ENCODE measurements at places on chromosomes 6 and 20.
A peak's percentile ranks its signal among the peaks of the same experiment; 100 is the strongest.

DNA sequence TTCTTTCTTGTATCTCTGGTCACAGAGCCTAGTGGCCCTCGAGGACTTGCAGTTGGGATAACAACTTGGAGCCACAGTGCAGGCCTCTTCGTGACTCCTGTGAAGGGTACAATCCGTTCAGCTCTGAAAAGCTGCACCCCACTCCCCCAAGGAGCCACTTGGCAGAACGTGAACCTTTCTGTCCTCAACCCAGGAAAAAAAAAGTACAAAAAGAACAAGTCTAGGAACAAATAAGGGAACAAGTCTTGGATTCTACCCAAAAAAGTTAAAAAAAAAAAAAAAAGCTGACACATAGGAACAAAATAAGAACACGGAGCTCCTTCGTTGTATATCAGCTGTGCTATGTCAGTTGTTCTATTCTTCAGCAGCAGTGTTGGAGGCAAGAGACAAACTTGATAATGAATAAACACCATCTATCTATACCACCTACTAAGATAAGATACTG, 77.9 kb upstream of the TULP1 start:
- no peak for DNase-seq

DNA sequence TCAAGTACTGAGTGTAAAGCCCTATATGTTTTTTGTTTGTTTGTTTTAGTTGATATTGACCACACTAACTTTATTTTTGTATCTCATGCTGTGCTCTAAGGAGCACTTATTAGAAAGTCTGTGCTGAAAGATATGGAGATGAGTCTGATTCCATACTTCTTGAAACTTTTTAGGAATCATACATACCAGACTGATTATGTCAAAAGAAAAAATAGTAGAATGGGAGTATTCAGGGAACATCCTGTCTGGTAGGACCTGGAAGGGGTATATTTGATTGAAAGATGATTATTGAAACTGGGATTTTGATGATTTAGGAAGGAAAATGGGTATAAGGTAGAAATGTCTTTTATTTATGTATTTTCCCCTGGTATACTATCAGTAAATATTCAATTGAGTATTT, 111.4 kb downstream of the QKI start:
- no peak for DNase-seq

GRCh38 chr6:45434381-45434700, 56.6 kb upstream of the SUPT3H start:
- no peak for DNase-seq

- no peak for DNase-seq
Measured at GRCh38 chr20:43853174-43853803, 61.4 kb upstream of the TOX2 start.

DNA sequence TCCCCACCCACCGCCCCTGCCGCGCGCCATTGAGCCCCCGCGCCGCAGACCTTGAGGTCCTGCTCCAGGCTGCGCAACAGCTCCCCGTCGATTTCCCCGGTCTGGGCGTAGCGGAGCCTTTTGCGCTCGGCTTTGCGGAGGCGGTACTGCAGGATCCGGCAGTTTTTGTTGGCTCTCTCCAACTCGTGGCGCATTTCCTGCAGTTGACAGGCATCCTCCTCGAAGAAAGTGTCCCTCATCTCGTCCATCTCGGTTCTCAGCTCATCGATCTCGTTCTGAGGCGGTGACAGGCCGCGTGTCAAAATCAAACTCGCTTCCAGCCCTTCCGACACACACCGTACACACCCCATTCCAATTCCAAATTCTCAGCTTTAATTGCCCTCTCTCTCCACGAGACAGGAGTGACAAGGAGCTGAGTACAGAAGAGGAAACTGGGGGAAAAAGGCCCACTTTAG, 4.3 kb downstream of the MTCL3 start:
- peak; percentile 9 for DNase-seq

GRCh38 chr20:35320396-35321126, 28.3 kb upstream of the FAM83C start:
- DNase-seq = no peak

DNA sequence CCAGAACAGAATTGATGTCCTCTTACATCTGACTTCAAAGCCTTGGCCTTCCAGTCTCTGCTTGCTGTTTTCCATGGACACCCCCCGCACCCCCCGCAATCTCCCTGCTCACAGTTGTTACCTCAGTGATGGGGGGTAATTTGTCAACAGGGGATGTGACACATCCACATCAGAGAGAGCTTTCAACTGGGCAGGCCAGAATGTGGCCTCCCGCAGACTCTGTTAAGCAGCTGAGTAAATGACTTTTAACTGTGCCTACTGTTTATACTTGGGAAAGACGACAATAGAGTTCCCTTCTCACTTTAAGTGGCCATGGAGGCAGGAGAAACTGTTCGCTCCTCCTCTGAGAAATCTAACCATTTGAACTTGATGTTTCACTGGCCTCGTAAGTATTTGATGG, 51.0 kb downstream of the TXNDC5 start:
- DNase-seq = no peak

GRCh38 chr6:36959555-36960250, 5.2 kb downstream of the PI16 start:
- no peak for DNase-seq

DNA sequence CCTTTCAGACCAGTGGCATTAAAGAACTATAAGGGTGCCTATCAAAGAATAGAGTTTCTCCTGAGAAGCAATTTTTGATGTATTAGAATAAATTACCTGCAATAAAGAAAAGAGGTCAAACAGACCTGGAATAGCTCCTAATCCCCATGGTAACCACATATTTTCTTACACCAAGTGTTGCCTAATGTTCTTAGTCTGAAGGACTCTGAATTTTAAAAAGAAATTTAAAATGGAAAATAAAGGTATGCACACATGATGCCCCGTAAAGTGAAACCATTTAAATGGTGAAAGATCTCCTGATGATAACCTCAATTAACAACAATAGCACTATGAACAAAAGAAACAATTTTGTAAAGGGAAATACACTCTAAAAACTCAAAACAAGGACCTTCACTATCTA, 55.1 kb upstream of the LOC128125822 start:
- DNase-seq = no peak

- no peak for DNase-seq
Measured at GRCh38 chr6:75449630-75450206, 43.9 kb downstream of the FILIP1 start.

DNA sequence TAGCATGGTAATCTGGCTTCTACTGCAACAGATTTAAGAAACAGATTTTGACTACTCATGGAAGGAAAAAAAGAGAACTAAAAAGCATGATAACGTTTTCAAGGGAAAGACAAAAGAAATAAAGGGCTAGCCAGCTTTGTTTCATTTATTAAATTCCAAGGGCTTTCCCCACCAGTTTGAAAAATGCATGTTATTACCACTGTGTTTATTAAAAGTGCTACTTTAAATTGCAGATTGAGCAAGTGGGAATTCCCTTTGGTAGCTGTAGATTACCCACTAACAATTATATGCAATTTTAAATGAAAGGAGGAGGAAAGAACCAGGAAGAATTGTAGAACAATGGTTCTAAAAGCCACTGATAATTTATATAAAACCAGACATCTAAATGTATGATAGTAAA, 40.6 kb upstream of the NHSL1 start:
- DNase-seq = no peak

- no peak for DNase-seq
Measured at GRCh38 chr6:1761477-1761877, 151.8 kb downstream of the FOXC1 start.

GRCh38 chr6:134172706-134173365, 120.4 kb upstream of the SLC2A12 start:
- DNase-seq = no peak

DNA sequence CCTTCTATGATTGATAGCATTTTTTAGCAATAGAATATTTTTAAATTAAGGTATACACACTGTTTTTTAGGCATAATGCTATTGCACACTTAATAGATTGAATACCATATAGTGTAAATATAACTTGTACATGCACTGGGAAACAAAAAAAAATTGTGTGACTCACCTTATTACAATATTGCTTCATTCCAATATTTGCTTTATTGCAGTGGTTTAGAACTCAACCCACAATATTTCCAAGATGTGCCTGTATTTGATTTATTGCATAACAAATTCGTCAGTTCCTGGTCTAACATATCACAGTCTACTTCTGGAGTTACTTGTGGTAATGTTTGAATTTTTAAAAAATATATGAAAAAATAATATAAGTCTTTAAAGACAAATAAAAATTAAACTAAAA, 41.9 kb upstream of the DEFB112 start:
- DNase-seq = no peak

DNA sequence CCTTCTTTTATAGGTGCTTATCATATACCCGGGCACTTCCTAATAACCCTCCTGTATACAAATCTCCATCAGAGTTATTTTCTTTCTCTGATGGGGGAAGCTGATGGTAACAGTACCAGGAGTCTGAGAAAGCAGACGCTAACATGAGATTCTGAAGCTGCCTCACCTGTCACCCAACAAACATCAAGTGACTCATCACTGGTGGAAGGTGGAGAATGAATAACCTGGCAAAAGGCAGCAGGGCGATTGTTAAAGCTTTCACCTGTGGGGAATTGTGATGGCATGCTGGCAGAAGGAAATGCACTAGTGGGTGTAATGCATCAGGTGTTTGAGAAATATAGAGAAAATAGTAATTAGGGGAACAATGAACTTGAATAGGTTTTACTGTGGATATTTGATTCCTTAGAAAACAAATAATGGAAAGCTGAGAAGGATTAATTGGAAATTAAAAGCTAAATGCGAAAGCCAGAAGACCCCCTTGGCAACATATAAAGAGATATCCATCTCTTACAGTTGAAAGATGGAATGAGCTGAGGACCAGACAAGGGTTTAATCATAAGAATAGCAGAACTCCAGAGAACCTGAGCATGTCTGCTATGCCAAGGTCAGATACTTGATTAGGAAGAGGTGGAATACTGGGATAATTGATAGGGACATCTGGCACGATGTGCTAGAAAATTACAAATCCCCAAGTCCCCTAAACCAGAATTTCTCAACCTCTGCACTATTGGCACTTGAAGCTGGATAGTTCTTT, 517.1 kb downstream of the PKHD1 start:
- no peak for DNase-seq

GRCh38 chr6:157029980-157030690, 253.0 kb downstream of the ARID1B start:
- DNase-seq = no peak

- DNase-seq = no peak
Measured at GRCh38 chr6:167276772-167277533, 14.2 kb upstream of the UNC93A start.

- no peak for DNase-seq
Measured at GRCh38 chr6:130931683-130932082, 104.5 kb downstream of the SMLR1 start.

GRCh38 chr6:101294676-101295075, 98.8 kb upstream of the GRIK2 start:
- no peak for DNase-seq

DNA sequence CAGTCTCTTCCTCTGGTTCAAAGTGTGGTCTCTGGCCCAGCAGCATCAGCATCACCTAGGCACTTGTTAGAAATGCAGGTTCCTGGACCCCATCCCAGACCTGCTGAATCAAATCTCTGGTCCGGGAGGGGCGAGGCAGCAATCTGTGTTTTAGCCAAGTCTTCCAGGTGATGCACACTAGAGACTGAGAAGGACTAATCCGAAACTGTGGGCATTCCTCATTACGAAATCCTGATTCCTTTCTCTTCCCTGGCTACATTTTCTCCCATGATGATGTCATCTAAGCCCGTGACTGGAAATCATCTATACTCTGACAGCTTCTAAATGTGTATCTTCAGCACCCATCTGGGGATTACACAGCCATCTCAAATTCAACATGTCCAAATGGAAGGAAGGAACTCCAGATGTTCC, 39.7 kb upstream of the PRND start:
- DNase-seq = no peak

DNA sequence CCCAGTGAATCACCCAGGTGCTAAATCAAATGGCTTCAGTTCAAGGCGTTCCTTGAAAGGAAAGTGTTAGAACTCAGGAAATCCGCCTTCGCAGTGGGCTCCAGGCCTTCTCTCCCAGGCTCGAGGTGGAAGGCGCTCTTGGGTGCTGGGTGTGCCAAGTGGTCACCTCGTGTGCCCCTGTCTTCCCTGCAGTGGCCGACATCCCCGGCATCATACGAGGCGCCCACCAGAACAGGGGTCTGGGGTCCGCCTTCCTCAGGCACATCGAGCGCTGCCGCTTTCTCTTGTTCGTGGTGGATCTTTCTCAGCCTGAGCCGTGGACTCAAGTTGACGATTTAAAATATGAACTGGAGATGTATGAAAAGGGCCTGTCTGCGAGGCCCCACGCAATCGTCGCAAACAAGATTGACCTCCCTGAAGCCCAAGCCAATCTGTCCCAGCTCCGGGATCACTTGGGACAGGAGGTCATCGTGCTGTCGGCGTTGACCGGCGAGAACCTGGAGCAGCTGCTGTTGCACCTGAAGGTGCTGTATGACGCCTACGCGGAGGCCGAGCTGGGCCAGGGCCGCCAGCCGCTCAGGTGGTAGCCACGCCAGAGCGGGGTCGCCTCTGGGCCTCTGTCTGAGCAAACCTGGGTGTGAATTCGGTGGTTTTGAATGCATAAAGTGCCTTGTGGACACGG, 17.8 kb downstream of the MTG2 start:
- DNase-seq = no peak

DNA sequence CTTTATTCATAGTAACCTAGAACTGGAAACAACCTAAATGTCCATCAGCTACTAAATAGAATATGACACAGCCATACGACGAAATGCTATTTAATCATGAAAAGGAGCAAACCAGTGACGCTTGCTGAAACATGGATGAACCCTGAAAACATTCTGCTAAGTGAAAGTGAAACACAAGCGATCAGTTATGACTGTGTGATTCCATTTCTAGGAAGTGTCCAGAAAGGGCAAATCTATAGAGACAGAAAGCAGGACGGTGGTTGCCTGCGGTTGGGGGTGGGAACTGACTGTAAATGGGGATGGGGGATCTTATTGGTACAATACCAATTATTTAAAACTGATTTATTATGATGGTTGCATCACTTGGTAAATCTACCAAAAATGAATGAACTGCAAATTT, 126.8 kb downstream of the IPCEF1 start:
- DNase-seq = no peak

DNA sequence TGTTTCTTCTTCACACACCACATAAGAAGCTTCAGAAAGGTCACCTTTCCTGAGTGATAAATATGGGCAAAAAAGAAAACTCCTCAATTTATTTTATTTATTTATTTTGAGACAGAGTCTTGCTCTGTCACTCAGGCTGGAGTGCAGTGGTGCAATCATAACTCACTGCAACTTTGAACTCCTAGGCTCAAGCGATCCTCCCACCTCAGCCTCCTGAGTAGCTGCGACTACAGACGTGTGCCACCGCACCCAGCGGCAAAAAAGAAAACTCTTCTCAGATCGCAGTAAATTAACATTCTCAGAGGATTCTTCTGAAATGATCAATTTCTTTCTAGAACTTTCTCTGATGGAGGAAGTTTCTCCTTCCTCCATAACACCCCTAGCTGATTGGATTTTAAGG, 111.2 kb downstream of the TRERF1 start:
- no peak for DNase-seq

GRCh38 chr6:121008553-121008952, 325.7 kb downstream of the TBC1D32 start:
- DNase-seq = no peak

DNA sequence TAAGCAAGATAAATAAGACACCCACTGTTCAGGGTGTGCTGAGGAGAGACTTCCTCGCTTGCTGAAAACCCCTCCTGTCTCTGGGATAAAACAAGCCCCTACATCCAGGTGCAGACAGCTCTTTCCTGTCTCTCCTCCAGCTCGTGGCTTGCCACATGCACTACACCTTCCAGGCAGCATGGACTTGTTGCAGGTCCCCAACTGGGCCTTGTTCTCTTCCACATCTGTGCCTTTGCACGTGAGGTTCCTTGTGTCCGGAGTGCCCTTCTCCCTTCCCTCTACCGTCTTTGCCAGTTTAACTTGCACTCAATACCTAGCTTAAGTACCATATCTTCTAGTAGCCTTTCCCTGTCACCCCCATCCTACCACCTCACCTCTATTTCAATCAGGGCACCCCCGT, 397.6 kb downstream of the RNGTT start:
- DNase-seq = no peak
